ENCODE measurements at places on chromosomes 1 and 21.

DNA sequence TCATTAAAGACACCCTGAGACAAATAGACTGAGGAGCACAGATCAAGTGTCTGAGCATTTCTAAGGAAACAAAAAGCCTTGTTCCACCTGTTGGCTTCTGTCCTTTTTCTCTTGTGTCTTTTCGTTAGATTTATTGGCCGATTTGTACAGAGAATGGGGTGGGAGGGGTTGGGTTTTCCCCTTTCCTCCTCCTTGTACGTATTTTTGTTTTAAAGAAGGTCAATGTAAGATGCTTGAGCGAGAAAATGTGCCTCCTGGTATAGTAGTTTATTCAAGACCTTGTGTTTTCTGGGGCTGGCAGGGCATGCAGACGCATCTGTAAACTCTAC lies 1.2 kb downstream of the BCL9 start:
- DNase-seq, result no peak

DNA sequence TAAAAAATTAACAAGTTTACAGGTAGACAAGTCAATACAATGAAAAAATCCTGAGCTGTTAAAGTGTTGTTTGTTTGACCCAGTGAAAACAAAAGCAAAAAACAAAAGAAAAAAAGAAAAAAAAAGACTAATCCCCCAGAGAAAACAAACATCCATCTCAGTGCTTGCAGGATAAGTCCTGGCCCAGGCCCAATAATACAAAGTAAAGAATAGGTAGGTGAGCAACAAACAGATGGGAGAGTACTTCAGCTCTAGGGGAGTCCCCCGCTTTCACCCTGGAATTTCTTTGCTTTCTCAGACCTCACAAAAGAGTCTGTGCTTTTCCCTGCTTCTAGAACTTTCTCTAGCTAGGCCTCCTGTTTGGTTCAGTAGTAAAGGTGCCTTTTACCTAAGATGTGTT lies 70.3 kb downstream of the ABCA4 start:
- DNase-seq, result no peak

DNA sequence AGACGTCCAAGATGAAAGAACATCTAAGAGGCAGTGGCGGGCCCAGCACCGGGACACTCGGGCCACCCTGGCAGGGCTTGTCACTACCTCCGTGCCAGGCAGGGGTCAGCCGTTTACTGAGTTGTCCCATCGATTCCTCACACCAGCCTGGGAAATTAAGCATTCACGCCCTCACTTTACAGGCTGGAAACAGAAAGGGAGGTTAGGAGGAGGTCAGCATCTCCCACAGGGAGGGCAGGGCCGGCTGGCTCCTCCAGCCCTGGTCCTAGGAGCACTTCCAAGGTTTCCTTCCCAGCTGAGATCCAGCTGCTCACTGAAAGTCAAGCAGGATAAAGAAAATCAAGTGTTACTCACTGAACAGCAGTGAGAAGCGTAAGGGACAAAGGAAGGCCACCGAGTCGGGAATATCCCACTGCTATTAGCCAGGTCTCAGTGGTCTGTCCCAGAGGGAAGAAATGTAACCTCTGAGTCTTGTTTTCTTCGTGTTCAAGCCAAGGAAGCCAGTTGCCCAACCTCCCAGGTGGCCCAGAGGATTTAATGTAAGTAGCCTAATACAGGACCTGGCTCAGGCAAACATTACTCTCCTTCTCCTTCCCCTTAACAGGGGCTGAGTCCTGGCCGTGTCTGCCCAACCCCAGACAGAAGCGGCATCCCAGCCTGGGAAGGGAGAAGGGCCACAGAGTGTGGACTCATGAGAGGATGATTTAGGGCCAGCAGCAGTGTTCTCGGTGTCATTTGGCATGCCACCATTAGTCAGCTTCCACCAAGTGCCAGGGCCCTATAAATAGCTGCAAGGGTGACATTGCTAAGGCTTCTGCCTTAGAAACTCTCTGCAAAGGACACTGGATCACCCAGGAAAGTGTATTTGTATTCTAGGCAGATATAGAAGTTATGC lies 203.1 kb upstream of the GALNT2 start:
- DNase-seq, result no peak

GRCh38 chr21:14595449-14595848 lies 49.3 kb upstream of the SAMSN1 start:
- no peak for DNase-seq

DNA sequence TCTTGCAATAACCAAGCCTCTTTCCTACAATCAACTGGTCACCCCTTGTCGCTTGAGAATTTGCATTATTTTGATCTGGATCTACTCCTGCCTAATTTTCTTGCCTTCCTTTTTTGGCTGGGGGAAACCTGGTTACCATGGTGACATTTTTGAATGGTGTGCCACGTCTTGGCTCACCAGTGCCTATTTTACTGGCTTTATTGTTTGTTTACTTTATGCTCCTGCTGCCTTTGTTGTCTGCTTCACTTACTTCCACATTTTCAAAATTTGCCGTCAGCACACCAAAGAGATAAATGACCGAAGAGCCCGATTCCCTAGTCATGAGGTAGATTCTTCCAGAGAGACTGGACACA lies 743 bp downstream of the GPR52 start:
- no peak for DNase-seq

GRCh38 chr1:112614460-112615065 lies 4.4 kb downstream of the ST7L start:
- no peak for DNase-seq

GRCh38 chr1:197937892-197938291 lies 20.7 kb downstream of the LHX9 start:
- DNase-seq, result no peak

- no peak for DNase-seq
These were observed 377.8 kb downstream of the MATN1 start for GRCh38 chr1:30345491-30346130.

All from stimulated activated CD8-positive, alpha-beta memory T cell treated with anti-CD3 and anti-CD28 coated beads, Interleukin-7, amount 100 ng/mL, for 1 hour (primary cell).